Liver (tissue), 10 donors: ENCODE measurements at places on chromosomes 3 and 15.

DNA sequence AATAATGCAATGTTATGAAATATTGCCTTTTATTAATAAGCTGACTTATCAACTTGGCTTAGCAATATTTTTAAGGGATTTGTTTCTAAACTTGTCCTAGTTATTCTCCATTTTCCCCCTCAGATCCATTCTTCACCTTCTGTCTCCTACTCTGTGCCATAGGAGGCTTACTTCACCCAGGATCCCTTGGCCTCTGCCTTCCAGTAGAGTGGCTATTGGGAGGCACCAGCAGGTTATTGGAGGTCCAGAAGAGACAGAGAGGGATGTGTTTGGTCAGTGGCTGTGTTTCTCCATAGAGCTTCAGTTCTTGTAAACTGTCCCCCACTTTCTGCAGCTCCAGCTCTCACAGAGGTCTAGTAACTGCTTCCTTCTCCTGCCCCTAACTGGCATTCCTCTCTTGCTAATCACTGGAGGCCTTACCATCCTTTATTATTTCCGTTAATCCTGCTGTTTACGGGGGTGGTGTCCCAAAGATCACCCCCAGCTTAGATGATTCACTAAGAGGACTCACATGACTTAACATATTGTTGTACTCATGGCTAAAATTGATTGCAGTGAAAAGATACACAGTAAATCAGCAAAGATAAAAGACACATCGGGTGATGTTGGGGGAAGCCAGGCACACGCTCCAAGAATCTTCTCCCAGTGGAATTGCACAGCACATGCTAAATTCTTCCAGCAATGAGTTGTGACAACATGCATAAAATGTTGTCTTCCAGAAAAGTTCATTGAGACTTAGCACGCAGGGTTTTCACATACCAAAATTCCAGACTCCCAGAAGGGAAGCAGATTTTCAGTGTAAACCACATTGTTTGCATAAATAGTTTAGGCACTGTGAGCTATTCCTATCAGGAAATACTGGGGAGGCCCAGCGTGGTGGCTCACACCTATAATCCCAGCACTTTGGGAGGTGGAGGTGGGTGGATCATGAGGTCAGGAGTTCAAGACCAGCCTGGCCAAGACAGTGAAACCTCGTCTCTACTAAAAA lies 67.5 kb downstream of the RPL22L1 start:
- no peak for DNase-seq
- H3K4me3 ChIP-seq = no peak overlapping the region
- no peak overlapping the region for H3K27ac ChIP-seq
- H3K36me3 ChIP-seq = no peaks in the 10 kb centered on the region

DNA sequence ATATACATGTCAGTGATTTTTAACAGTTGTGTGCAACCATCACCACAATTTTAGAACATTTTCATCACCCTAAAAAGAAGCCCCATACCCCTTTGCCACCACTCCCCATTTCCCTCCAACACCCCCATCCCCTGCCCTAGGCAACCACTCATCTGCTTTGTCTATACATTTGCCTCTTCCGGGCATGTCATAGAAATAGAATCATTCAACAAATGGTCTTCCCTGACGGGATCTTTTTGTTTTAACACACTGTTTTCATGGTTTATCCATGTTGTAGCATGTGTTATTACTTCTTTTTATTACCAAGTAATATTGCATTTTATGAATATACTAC lies 4.0 kb downstream of the VILL start:
- no peaks in the 10 kb centered on the region for H3K27me3 ChIP-seq
- H3K36me3 ChIP-seq = no peaks in the 10 kb centered on the region
- H3K4me3 ChIP-seq = peak overlapping the region; percentile 40
- H3K27ac ChIP-seq = peak overlapping the region; percentile 79
- no peak for DNase-seq

DNA sequence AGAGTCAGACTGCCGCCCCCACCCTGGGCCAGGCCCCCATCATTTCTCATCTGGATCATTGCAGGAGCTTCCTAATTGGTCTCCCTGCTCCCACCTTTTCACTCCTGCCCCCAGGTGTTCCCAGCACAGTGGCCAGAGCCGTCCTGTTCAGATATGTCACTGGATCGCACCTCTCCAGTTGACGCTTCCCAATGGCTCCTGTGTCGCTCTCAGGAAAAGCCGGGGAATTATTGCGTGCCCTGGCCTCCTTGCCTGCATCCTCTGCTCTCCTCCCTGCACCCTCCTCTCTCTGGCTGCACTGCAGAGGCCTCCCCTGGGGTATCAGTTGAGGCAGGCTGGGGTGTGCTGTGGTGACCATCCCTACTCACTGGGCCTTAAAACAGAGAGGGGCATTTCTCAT lies 25.5 kb upstream of the CYP11A1 start:
- no peak for DNase-seq
- no peaks in the 10 kb centered on the region for H3K27me3 ChIP-seq
- H3K36me3 ChIP-seq = no peaks in the 10 kb centered on the region
- H3K4me1 ChIP-seq = no peaks in the 10 kb centered on the region
- H3K27ac ChIP-seq = no peak overlapping the region

- no peaks in the 10 kb centered on the region for H3K27me3 ChIP-seq
- H3K4me3 ChIP-seq = no peak overlapping the region
- DNase-seq = no peak
- H3K27ac ChIP-seq = no peak overlapping the region
- H3K36me3 ChIP-seq = peaks cover 11% of the 10 kb centered on the region
Measured at GRCh38 chr15:89851673-89852341, 37.2 kb upstream of the ANPEP start.

DNA sequence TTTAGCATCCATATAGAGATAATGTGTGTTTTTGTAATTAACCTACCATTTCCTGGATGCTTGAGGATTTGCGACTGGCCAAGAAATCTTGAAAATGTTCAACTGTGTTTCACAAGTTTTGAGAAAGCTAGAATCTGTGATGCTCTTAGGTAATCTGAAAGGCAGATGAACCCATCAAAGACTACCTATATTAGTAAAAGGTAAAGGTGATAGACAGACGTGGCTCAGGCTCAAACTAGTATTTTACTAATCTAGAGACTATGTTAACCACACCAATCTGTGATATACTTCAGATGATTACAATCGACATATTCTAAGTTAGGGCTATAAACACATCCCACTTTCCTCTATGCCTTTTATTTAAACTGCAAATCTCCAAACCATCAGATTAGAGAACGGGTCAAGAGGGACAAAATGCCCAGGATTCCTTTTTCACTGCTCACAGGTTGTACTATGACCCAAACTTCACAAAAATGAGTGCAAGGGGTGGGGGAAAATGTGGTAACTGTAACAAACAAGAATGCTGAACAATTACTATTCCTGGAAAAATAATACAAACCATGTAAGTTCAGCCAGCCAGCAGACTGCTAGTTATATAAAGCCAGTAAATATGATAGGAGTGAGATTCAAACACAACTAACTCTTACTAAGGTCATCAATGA lies 295.1 kb downstream of the FOXP1 start:
- H3K4me3 ChIP-seq = no peak overlapping the region
- no peak overlapping the region for H3K27ac ChIP-seq
- H3K4me1 ChIP-seq = no peaks in the 10 kb centered on the region
- no peaks in the 10 kb centered on the region for H3K27me3 ChIP-seq
- no peak for DNase-seq

DNA sequence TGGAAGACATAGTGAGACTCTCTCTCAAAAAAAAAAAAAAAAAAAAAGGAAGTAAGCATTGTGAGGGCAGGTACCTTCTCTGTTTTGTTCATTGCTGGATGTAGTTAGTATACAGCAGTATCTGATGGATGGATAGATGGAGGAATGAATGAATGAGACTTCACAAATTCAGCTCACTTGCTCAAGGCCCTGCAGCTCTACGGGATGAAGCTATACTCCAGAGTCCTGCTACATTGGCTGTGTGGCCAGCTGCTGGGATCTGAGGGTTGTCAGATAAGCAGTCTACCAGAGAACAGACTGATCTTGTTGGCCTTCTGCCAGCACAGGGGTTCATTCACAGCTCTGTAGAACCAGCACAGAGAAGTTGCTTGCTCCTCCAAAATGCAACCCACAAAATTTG lies 35.0 kb downstream of the MLH1 start:
- no peaks in the 10 kb centered on the region for H3K27me3 ChIP-seq
- peak; percentile 80 for DNase-seq
- peaks cover 8% of the 10 kb centered on the region for H3K4me1 ChIP-seq
- no peak overlapping the region for H3K4me3 ChIP-seq

DNA sequence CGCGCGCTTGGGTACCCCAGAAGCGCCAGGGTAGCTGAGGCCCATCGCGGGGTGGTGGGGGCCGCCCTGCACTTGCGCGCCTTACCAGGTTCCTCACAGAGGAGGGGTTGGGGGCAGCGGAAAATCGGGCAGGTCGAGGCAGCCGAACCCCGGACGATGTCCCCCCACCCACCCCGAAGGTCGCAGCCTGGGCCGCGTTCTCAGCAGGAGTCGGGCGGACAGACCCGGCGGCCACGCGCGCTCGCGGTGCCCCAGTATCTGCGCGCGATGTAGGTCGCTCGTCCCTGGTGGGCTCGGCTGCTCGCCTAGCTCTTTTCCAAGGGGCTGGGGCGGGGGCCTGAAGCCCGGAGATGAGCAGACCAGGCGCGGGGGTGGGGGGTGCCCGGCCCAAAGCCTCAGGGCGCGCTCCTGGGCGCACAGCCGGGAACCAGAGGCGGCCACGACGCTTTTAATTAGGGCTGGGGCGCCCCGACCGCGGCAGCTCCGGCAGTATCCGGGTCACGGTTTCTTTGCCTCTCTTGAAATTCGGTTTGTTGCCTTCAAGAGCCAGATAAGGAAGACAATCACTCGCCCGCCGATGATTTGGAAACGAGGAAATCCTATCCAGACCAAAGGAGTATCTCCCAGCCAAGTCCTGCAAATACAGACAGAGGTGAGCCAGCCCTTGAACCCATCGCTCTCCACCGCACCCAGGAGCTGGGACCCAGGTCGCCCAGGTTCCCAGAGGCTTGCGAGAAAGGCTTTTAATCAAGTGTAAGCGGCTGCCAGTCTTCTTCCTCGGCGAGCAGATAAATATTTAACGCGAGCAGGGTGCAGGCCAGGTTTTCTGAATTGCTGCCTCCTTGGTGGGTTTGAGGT lies 4.6 kb downstream of the SKOR1 start:
- no peak overlapping the region for H3K27ac ChIP-seq
- no peak for DNase-seq
- peaks cover 45% of the 10 kb centered on the region for H3K4me1 ChIP-seq

GRCh38 chr15:63020128-63020527 lies 22.4 kb upstream of the TPM1 start:
- no peak overlapping the region for H3K4me3 ChIP-seq
- H3K36me3 ChIP-seq = no peaks in the 10 kb centered on the region
- H3K27ac ChIP-seq = no peak overlapping the region
- H3K27me3 ChIP-seq = no peaks in the 10 kb centered on the region
- H3K4me1 ChIP-seq = peaks cover 7% of the 10 kb centered on the region

DNA sequence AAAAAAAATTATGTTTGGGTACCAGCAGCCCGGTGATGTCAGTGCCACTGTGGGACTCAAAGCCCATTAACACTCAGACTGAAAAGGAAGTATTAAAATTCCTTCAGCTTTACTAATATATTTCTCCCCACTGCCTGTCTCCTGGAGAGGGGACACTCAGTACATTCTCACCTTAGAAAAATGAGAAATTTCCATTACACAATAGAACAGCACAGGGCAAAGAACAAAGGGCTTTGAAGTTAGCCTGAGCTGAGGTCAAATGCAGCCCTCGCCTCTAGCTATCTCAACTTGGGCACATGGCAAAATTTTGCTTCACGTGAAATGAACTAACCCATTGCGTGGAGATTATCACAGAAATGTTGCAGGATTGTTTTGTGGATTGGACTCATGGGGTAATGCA lies 80.8 kb downstream of the RARB start:
- no peaks in the 10 kb centered on the region for H3K4me1 ChIP-seq
- no peak overlapping the region for H3K27ac ChIP-seq
- no peak for DNase-seq

GRCh38 chr3:171307046-171307585 lies 153.1 kb downstream of the TNIK start:
- H3K36me3 ChIP-seq = no peaks in the 10 kb centered on the region
- DNase-seq = no peak
- H3K4me1 ChIP-seq = no peaks in the 10 kb centered on the region
- no peak overlapping the region for H3K4me3 ChIP-seq

GRCh38 chr3:64229903-64230302 lies 4.6 kb upstream of the PRICKLE2 start:
- no peaks in the 10 kb centered on the region for H3K27me3 ChIP-seq
- no peaks in the 10 kb centered on the region for H3K4me1 ChIP-seq
- no peak for DNase-seq
- H3K36me3 ChIP-seq = no peaks in the 10 kb centered on the region
- H3K4me3 ChIP-seq = no peak overlapping the region
- no peak overlapping the region for H3K27ac ChIP-seq

DNA sequence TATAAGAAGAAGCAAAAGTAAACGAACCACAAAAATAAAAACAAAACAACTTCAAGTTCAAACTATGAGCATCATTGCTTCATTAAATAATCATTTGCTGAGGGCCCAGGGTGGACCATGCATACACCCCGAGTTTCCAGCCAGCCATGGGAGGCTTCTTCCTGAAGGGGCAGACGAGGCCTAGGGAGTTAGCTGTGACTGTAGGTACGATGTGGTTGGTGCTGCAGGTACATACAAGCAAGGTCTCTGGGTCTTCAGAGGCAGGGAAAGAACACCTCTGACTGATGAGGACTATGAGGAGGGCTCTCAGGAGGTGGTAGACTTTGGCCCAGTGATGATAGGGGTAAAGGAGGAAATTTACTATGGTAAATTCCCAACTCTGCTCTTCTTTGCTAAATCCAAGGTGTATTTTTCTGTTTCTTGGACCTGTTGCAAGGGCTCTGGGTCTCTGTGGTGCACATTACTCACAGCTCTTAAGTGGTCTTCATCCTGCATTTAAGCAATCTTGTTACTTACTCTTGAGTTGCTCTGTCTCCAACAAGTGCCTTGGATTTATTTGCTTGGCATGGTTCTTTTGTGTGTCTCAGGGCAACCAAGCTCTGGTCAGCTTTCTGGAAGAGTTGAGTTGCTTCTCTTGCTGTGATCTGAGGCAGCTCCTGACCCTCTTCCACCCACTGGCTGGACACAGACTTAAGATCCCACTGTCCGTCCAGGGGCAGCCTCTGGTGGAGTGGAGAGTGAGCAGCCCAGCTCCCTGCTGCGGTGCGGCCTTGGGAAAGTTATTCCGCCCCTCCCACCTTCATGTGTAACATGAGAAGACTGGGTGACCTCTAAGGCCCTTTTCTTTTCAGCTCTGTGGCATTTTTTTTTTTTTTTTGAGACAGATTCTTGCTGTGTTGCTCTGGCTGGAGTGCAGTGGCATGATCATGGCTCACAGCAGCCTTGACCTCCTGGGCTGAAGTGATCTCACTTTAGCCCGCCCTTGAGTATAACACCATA lies 56.1 kb upstream of the KIF23 start:
- no peak overlapping the region for H3K27ac ChIP-seq
- no peaks in the 10 kb centered on the region for H3K4me1 ChIP-seq
- H3K4me3 ChIP-seq = no peak overlapping the region
- DNase-seq = no peak
- H3K27me3 ChIP-seq = no peaks in the 10 kb centered on the region
- no peaks in the 10 kb centered on the region for H3K36me3 ChIP-seq

GRCh38 chr15:69016021-69016595 lies 1.6 kb downstream of the NOX5 start:
- H3K27me3 ChIP-seq = no peaks in the 10 kb centered on the region
- no peaks in the 10 kb centered on the region for H3K36me3 ChIP-seq
- H3K27ac ChIP-seq = no peak overlapping the region
- no peak overlapping the region for H3K4me3 ChIP-seq
- no peaks in the 10 kb centered on the region for H3K4me1 ChIP-seq
